ENCODE measurements at places on chromosomes 6 and 20. TPM values are rescaled to one million over a fixed set of nuclear protein-coding genes. Genes with fewer than 3 reads are reported as not detected.
A peak's percentile ranks its signal among the peaks of the same experiment; 100 is the strongest.

The SNX9 gene
- 23.3 TPM for total RNA-seq

DNA sequence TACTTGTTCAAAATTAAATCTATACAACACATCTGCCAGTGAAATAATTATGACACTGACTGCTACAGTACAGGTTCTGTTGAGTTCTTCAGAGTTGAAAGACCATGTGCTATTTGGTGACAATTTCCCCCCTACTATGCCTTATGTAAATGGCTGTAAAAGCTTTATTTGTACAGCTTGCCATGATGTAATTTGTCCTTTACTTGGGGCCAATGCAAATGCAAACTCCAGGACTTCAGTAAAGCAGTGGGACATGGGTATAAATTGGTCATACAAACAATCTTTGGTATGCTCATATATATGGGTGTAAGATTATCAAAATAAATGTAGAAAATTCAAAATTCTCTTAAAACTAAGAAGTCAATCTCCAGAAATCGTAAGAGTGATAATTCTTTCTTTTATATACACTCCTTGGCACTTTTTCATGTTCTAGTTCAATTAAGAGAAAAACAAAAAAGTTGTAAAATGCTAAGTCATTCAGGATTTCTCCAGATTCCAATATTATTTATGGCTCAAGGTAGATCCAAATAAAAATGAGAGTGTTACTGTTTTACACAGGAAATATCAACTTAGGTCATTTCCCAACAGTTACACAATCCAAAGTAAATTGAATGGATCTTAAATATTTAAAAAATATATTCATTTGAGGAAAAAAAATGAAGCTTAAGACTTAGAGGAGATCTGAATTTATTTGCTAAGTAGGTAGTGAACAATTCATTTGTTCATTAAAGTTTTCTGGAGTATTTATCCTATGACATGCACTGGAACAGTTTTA is 1310.5 kb upstream of the CITED2 start:
- no peak for DNase-seq

DNA sequence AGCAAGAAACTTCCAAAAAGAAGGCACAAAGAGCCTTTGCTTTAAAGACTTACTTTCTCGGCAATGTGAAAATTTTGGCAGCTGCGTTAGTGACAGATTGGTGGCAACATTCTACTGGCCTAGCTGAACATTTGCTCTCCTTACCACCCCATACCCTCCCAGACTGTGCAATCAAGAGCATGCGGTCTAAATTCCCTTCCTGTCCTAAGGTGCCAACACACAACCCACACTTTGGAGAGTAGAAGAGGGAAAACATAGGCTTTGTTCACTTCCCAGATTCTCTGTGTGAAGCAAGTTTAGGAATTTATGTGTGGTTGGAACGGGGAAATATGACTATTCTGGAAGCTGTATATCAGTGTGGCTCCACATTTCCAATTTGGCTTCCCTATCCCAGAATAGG is 29.8 kb upstream of the NEDD9 start:
- no peak for DNase-seq

DNA sequence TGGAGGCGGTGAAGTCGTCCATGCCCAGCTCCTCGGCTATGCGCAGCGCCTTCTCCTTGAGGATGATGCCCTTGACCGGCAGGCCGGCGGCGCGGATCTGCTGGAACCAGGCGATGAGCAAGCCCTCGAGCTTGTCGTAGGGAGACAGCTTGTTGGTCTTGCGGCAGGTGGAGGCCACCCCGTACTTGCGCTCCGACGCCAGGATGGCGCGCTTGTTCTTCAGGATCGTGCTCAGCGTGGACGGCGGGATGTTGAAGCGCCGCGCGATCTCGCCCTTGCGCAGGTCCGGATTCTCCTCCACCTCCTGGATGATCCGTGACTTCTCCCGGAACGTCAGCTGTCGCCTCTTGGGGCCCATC is 435 bp downstream of the CENPB start:
- DNase-seq: peak; percentile 55

DNA sequence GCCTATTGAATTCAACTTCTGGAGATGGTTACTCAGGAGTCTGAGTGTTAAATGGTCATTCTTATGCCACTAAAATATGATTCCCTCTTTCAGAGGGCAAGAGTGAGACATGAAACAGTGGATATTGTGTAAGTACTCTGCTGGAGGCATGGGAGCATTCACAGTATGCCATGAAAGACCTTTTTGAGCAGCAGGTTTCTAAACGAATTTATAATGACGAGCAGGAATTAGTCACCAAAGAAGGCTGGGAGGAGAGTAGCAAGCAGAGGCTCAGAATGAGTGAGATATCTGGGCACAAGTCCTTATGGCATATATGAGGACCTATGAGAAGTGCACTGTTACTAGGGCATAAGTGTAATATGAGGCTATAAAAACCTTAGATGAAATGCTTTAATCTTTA is 10.9 kb upstream of the MYB start:
- no peak for DNase-seq

The HSPA1L gene
- total RNA-seq: 0.83 TPM

- DNase-seq: no peak
These were observed 25.1 kb upstream of the GSTA4 start for GRCh38 chr6:53020005-53020744.

DNA sequence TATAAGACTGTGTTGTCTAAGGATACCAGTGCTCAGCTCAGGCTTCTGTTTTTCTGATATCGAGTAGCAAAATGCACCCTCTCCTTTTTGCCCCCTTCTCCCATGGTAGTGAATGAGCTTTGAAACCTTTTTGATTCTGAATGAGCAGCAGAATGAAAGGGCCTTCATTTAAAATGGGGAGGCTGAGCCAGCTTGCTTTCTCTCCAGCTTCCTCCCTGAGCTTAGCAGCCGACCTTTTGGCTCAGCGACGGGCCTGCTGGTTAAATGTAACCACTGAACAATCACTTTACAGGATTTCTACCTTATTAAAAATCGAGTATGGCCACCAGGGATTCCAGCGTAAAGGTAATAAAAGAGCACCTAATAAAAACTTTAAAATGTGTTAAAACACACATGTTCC is 133.7 kb upstream of the SPACA1 start:
- peak; percentile 10 for DNase-seq

All from GM23338 (cell line).